Cardiac fibroblast (primary cell): ENCODE measurements at places on chromosomes 1 and 21.
A peak's percentile ranks its signal among the peaks of the same experiment; 100 is the strongest.

DNA sequence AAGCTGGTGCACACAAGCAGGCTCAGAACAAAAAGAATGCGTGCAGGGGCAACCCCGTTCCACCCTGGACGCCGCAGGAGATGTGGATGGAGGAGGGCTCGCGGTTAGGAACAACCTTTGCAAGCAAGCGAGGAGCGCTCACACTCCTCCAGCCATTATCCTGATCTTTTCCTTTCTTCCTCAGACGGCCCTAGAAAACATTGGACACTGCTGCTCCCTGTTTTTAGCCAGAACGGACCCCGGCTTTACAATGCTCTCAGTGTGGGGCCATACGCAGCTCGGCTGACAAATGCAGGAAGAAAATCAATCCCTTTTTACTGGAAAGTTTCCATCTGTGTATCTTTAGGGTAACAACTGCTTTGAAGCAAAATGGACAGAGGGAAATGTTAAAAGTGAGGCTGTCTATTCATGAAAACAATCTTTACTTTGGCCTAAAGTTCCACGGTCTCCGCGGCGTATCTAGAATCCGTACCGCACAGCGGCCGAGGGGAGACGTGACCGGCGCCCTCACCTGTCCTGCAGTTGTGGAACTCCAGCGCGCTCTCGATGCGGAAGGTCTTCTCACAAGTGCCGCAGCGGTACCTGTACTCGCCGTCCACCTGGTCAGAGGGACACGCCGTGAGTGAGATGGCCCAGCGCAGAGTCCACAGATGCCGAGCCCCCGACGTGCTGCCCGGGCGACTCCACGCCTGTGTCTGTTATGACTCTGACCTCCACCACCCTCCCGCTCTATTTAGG lies 44.0 kb downstream of the PRDM15 start:
- DNase-seq = no peak

DNA sequence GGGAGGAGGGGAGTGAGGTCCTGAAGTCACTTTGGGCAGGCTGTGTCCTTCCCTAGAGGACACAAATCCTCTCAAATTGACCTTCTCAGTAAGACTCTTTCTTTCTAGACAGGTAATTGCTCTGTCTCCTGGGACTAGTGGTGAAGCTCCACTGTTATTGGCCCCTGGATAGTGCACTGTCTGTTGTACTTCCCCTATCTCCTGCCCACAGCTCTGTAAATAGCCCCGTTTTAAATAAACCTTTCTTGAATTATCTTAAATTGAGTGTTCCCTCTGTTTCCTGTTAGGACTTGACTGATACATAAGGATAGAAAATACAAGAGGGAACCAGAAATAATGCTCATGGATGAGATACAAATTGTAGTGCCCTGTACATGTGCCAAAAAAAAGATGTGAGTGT lies 229.5 kb upstream of the USP24 start:
- DNase-seq = no peak

DNA sequence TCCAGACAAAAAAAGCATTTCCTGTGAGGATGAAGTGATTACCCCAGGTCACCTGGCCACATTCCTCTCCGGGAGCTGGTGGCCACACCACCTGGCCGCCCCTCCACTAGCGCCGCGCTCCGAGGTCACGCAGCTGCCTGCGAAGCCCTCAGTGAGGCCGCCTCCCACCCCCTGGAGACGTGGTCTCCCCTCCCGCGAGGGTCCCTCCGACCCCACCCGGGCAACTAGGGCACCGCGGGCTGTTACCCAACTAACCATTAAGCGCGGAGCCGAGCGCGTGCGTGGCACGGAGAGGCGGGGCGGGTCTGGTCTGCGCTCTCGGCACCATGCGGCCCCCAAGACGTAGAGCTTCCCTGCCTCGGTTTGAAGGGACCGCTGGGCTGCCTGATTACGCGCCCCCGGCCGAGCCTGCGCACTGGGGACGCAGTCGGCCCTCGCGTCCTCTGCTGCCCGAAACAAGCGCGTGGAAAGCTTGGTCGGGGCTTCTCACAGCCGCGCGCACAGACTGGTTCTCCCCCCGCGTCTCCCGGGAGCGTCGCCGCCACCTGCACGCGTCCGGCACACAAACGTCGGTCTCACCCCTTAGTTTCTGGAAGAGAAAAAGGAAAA lies 106.5 kb downstream of the SLC16A1 start:
- DNase-seq = peak; percentile 49

DNA sequence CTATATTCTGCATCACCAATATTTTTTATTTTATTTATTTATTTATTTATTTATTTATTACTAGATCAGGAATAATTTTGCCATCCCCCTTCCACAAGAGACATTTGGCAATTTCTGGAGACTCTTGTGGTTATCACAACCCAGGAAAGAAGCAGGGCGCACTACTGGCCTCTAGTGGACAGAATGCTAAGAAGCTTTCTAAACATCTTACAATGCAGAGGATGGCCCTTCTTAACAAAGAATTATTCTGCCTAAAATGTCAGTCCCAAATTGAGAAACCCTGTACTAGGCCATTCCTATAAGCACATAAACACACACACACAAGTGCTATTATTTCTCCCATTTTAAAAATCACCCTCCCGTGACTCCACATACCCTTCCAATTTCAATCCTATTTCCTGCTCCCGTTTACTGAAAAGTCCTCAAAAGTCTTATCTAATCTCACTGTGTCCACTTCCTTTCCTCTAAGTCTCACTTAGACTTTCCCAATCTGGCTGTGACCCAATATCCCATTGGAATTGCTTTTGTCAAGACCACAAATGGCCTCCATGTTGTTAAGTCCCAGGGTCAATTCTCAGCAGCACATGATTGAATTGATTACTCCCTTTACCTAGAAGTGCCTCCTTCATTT lies 43.7 kb upstream of the RNF11 start:
- DNase-seq = peak; percentile 91

GRCh38 chr1:179129702-179130473 lies 48.0 kb downstream of the TOR3A start:
- peak; percentile 34 for DNase-seq

DNA sequence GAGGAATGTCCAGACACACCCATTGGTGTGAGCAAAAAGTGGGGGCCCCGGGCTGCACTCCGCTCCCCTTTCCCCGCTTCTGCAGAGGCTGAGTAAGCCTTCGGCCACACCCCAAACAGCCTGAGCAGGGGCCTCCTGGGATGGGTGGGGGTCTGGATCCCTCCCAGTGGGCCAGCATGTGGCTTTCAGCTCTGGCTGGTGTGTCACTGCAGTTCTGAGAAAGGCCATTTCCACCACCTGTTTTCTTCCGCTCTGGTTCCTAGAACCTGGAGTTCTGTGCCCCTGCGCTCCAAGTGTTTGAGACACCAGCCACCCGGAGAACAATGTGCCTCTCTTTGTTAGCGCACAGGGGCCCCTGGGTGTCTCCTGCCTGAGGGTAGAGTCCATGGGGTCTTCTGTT lies 30.9 kb downstream of the SLC37A1 start:
- DNase-seq = no peak

GRCh38 chr1:32266921-32267591 lies 16.0 kb downstream of the LCK start:
- DNase-seq = peak; percentile 59
